Stimulated activated CD8-positive, alpha-beta memory T cell treated with anti-CD3 and anti-CD28 coated beads, Interleukin-15, amount 100 ng/mL, for 48 hours (primary cell): ENCODE measurements at places on chromosomes 5 and 9.

- DNase-seq: no peak
Observed at GRCh38 chr9:3205421-3206095, 320.2 kb downstream of the RFX3 start.

DNA sequence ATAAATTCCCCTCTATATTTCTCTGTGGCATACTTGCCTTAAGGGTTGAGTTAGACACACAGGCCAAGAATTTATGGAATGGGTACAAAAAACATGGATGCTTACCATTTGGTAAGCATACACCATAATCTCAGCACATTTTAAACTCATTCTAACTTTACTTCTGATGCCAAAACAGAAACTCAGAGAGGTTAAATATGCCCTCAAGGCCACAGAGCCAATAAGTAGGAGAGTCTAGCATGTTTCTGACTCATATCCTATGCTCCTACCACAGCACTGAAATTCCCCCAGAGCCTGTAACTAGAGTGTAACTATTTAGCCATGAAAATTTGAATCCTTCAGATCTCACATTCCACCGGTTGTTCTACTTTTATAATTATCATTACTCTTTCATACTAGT lies 559.7 kb downstream of the ACTL7B start:
- no peak for DNase-seq

GRCh38 chr5:7676455-7676854 lies 174.5 kb downstream of the CFAP90 start:
- no peak for DNase-seq

- DNase-seq: no peak
Observed at GRCh38 chr5:10756549-10756948, 4.5 kb downstream of the DAP start.

- DNase-seq: peak; percentile 56
Observed at GRCh38 chr9:91424403-91425176, 958 bp upstream of the NFIL3 start.

- DNase-seq: no peak
Observed at GRCh38 chr5:31855134-31856040, 216.5 kb downstream of the PDZD2 start.

DNA sequence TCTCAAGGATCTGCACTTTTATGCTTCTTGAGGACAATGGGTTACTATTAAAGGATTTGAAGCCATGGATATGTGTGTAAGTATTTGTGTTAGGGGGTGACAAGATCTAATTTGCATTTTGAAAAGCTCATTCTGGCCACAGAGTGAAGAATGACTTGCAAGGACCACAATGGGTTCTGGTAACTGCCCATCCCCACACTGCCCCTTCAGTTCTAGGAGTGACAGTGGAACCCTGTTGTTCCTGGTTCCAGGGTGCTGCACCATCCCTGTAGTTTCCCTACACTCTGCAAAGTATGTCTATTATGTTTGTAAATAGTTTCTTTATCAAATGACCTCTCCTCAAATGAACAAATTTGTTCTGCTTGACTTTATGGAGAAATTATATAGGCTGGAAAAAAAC lies 9.7 kb upstream of the SPRY4 start:
- DNase-seq: no peak

GRCh38 chr5:30607301-30607894 lies 586.1 kb upstream of the CDH6 start:
- no peak for DNase-seq

GRCh38 chr9:136865041-136865767 lies 904 bp downstream of the EDF1 start:
- DNase-seq: no peak

GRCh38 chr5:39132792-39133191 lies 58.6 kb upstream of the RICTOR start:
- DNase-seq: no peak

- no peak for DNase-seq
Observed at GRCh38 chr5:13278148-13278547, 666.3 kb downstream of the DNAH5 start.

DNA sequence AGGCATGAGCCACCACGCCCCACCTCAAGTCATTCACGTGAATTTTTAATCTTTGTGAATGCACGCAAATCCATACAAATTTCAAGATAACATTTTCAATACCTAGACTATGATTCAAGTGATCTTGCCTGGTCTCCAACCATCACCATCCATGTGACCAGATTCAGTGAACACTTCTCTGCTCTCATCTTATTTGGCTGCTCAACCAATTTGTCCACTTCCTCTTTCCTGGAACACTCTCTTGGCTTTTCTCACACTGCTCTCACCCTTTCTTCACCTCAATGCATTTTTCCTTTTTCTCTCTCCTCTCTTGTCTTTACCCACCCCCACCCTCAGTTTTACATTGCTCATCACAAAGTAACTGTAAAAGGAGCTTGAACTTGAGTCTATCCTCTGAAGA lies 354.7 kb upstream of the KIF2A start:
- DNase-seq: no peak

DNA sequence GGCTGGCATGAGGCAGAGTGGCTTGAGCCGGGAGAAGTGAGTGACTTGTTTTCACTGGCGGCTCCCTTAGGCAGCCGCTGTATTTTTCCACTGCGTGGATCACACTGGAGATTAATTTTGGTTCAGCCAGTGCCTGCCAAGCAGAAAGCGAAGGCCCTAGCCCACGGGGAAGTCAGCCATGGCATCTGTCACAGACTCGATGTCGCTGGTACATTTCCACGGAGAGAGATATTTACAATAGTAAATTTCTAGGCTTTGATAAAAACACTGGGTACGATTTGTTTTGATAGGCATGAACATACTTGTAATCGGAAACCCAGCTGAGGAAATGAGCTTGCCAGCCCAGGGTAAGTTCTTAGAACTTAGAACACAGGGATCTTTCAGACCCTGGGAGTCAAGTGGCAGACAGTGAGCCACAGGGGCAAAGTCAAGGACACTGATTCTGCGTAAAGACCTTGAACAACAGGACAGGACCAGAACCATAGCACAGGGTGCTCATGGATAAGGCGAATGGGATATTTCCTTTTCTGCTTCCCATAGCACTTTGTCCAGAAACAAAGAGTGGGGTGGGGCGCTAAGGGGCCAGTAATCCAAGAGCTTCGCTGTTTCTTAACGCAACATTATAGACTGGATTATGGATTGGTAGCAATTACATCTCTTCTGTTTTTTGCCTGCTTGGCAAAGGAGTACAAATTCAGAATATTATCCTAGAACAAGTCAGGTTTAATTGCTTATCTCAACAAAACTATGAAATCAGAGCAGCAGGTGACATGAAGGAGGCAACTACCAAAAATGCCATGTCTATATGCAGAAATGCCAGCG lies 4.5 kb downstream of the DUSP1 start:
- DNase-seq: no peak

DNA sequence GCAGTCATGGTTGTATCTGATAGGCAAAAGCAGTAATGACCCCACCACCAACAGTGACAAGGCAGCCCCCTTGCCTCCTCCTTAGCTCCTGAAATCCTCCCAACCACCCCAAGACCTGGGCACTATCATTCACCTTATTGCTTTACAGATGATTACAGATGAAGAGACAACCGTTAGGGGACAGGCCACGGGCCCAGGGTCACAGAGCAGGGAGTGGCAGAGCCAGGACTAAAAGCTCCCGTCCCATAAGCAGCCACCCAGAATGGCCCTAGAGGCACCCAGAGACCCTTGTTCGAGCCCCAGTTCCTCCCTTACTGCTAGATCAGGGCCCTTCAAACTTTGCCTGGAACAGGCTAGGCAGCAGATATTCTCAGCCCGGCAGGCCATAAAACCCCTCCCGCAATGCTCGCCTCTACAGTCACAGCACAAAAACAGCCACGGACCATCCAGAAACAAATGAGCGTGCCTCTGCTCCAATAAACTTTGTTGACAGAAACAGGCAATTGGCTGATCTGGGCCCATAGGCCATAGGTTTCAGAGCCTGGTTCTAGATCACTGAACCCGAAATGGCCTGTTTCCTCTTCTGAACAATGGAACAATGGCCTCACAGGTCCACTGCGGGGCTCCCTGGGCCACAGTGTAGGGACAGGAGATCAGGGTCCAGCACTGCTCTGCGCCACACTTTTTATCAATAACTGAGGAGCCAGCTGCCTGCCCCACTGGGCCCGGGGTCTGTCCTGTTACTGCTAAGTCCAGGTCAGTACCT lies 67.0 kb downstream of the LRSAM1 start:
- no peak for DNase-seq

DNA sequence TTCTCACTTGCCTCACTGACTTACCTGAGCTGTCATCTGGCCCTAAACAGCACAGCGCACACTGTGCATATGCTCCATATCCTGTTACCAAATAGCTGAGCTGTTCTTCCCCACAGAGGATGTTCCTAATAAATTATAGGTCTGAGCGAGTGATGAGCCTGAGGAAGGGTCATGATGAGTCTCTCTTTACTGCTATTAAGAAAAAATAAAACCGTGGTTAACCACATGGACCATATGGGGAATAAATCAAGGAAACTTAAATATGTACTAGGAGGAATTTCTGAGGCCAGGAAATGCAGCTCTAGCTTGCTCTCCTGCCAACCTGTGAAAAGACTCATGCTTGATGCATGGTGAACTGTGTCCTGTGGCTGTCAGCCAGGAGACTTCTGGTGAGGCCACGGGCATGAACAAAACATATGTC lies 424.8 kb upstream of the DMAC1 start:
- DNase-seq: no peak

GRCh38 chr5:168773226-168773625 lies 194.1 kb upstream of the PANK3 start:
- no peak for DNase-seq

- DNase-seq: no peak
Observed at GRCh38 chr5:31581498-31582099, 49.5 kb downstream of the C5orf22 start.

- no peak for DNase-seq
Observed at GRCh38 chr9:111253742-111254437, 76.1 kb downstream of the OR2K2 start.

DNA sequence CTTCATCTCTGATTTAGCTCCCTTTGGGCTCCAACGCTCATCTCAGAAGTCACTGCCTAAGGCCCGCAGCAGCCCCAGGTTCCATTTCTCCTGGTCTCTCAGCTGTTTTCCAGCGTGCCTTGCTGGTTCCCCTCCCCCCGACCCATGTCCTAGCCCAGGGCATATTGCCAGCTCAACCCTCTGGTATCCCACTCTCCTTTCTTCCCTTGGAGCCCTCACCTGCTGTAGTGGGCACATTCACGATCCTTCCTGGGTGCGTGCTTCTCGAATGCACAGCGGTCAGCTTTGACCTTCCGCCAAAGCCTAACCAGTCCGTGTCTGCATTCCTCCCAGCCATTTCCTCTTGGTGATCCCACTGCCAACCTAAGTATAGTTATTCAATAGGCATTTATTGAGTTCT lies 36.1 kb downstream of the CFAP90 start:
- no peak for DNase-seq

DNA sequence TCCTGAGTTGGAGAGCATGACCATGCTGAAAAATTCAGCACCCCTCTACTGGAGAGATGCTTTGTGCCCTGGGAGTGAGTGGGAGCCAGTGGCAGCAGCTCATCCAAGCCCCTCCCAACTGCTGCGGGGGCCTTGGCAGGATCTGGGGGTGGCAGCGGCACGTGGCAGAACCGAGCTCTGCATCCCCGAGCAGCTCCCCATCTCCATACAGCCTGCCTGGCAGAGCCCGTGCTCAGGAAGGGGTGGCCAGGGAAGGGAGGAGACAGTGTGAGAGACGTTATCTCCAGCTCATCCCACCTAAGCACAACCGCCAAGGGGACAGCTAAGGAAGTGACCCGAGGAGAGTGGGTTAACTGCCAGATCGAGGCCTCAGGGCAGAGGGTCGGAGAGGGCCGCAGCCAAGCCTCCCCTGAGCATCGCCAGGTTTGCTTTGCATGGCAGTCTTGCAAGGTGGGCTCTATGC lies 17.2 kb upstream of the DPM2 start:
- no peak for DNase-seq

DNA sequence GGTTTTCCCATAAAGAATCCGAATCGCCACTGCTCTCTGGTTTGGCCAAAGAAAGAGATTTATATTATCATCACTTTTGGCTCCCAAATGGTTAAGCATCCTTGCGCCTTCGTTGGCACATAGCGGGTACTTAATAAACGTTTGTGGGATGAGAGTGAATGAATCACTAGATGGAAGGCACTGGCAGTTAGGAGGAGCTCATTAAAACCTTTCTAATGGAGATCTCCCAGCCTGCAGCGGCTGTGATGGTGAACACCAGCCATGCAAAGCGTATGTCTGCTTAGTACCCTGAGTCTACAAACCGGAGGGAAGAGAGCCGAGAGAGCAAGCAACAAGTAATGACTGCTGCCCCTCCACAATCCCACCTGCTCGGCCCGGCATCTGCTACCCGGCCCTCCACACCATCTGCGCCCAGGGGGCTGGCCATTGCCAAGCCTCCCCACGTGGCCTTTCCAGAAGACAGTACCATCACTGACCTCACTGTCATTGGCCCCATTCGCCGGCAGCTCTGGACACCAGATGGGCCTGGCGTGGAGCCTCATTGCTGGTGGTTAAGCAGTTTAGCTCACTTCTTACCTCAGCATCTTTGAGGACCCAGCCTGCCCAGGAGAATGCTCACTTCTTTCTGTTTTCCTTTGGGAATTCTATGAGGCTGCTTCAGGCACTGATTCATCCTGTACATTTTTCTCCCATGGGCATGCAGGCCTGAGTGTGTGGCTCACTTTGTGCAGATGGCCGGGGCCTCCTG lies 39.3 kb upstream of the ANKRD33B start:
- DNase-seq: no peak

DNA sequence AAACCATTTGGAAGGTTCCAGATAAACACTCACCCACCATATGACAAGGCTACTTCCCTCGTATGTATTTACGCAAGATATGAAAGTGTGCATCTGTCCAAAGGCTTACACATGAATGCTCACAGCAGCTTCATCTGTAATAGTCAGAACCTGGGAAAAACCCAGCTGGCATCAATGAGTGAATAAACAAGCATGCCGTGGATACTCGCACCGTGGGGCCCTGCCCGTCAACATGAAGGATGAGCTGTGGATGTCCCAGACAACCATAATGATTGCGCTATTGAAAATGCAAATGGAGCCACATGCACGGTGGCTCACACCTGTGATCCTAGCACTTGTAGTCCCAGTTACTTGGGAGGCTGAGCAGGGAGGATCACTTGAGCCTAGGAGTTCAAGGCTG lies 60.6 kb upstream of the FCN1 start:
- no peak for DNase-seq

DNA sequence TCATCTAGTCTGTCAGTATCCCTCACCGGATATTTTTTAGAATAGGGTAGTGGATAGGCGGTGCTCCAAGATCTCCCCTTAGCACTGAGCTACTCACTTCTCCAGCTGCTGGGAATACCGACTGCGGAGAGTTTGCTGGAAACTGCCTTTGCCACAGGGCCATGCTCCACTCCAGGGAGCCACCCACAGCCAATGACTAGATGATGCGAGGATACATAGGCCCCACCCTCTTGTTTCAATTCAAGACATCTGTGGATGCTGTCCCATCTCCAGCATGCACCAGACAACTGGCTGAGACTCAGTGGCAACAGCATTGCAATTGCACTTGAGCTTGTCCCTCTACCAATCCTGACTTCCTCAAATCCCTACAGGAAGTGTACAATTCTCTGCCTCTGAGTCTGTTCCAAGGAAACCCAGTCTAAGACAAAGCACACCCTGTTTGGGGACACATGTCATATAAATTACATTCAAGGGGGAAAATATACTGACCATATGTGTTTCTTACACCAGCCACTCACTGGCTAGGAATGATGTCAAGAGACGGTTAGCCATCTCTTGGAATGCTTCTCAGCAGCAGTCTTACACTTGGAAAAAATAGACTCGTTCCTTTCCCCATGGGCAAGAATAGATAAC lies 312.6 kb upstream of the KIF2A start:
- no peak for DNase-seq
